ENCODE measurements at places on chromosomes 1 and 21.

DNA sequence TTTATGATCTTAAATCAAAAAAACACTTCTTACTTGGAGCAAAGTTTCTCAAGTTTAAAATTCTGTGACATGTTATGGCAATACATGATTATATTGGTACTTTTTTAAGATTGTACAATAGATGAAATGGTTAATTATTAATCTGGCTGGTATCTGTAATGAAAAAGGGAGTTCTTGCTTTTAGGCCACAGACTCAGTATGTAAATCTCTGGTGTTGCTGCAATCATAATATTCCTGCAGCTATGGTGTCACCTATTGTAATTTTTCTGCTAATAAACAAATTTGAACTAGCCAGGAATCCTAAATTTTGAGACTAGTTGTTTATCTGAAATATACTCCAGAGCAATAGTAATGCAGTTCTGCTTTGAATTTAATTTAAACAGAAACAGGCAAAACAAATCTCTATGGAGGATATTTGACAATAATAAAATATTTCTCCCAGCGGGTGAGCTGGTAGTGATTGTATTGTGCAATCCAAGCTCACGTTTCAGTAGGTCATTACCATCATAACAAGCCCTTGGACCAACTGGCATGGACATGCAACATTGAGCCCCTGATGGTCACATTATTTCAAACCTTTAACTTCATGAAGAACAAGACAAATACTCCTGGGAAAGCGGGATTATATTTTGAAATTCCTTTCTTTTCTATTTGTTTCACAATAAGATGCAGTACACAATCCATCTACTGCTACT lies 77.2 kb upstream of the USH2A start:
- DNase-seq, result no peak

DNA sequence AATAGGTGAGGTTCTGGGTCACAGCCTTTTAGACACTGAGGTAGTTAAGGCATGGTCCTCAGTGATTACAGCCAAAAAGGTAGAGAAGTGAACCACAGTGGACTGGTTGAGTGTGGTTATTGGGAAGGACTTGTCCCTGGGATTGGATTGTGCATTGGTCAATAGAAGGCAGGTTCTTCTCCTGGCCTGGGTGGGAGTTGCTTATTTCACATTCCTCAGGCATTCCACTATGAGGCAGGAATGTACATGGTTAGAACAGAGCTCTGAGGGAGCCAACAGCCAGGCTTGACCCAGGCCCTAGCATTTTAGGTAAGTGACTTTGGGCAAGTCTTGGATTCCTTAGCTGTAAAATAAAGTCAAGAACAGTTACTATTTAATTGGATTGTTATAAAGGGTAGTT lies 97.9 kb upstream of the MARK1 start:
- no peak for DNase-seq

GRCh38 chr1:73998348-73998959 lies 199.5 kb downstream of the LRRIQ3 start:
- DNase-seq, result no peak

DNA sequence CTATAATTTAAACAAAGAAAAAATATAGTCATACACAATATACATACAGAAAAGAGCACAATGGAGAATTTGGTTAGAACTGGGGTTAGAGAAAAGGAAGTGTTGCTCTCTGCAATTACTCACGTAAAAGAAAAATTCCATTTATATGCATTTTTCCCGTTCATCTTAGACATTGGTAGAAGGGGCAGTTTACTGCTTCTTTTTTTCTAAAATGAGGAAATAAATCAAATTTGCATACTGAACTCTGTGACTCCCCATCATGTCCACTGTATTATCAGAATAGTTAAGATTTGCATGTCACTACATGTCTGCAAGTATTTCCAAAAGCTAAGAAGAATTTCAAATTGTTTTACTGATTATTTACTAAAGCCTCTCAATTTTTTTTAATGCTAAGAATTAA lies 44.1 kb upstream of the C1orf105 start:
- no peak for DNase-seq

DNA sequence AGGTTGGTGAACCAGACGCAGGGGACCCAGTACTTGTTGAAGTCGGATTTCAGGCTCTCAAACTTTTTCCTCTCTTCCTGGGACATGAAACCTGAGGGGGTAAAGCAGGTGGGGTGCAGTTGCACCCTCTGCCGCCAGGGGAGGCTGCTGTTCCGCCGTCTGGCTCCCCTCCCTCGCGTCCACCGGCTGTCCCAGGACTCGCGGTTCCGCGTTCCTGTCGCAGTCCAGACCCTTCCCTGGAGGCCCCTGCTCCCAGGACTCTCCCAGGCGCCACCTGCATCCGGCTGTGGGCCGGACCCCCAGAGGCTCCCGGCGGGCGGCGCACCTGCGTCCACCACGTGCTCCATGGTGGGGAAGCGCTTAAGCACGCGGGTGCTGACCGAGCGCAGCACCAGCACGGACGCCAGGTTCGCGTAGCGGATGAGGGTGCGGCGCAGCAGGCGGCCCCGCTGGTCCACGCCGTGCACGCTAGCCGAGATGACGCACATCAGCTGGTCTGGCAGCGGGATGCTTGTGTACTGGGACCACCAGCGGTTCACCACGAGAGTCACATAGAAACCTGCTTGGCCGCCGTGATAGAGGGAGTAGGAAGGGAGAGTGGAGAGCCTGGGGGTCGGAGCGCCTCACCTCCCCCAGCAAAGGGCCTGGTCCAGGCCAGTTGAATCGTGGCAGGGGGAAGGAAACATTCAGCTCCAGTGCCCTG lies 1.7 kb downstream of the BEST4 start:
- DNase-seq, result peak; percentile 61

- no peak for DNase-seq
Measured at GRCh38 chr1:46558141-46558963, 6.9 kb upstream of the KNCN start.

GRCh38 chr1:5793516-5793915 lies 198.7 kb downstream of the NPHP4 start:
- no peak for DNase-seq

DNA sequence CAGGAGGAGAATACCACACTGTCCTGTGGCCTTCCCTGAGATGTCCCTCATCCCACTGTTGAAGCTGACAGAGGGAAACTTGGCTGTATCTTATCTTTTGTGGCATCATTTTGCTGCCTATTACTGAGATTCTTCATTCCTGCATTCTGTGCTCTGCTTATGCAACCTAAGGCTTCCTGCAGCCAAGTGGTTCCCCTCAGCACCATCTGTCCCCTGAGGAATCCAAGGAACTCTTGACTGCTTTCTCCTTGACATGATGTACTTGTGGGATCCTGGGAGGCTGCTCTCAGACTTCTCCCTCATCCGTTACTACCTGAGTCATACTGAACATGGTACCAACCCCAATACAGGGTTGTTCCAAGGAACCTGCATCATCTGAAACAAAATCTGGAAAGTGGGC lies 21.1 kb upstream of the RIMKLA start:
- DNase-seq, result no peak

- no peak for DNase-seq
Measured at GRCh38 chr1:242086093-242086492, 87.2 kb upstream of the MAP1LC3C start.

DNA sequence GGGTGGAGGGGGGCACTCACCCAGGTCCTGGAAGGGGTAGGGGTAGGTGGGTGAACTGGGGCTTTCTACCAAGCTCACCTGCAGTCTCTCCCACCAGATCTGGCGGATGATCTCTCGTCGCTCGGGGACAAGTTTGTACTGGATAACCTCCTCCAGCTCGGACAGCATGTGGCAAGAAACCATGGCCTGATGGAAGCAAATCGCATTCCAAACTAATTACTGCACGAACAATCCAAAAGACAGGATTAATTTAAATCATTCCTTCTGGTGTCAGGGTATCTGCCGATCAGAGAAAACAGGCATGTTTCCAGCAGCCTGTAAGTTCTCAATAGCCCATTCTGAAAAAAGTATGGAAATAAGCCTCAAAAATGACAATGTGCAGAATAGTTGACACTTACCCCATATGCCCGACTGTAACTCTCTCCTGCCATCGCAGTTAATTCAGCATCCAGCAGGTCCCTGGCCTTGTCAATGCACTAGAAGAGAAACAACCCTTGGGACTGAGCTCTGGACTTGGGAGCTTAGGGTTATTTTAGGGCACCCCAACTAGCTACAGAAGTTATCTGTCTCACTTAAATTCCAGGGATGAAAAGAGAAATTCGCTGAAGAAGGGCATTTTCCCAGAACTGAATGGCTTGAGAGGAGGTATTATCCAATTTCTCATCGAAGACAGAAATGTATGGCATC lies 44.4 kb upstream of the ANGPTL7 start:
- no peak for DNase-seq

- DNase-seq, result no peak
Measured at GRCh38 chr1:167854184-167854583, 59.8 kb downstream of the ADCY10 start.

GRCh38 chr1:233326319-233326718 lies 1.2 kb upstream of the MAP3K21 start:
- no peak for DNase-seq

DNA sequence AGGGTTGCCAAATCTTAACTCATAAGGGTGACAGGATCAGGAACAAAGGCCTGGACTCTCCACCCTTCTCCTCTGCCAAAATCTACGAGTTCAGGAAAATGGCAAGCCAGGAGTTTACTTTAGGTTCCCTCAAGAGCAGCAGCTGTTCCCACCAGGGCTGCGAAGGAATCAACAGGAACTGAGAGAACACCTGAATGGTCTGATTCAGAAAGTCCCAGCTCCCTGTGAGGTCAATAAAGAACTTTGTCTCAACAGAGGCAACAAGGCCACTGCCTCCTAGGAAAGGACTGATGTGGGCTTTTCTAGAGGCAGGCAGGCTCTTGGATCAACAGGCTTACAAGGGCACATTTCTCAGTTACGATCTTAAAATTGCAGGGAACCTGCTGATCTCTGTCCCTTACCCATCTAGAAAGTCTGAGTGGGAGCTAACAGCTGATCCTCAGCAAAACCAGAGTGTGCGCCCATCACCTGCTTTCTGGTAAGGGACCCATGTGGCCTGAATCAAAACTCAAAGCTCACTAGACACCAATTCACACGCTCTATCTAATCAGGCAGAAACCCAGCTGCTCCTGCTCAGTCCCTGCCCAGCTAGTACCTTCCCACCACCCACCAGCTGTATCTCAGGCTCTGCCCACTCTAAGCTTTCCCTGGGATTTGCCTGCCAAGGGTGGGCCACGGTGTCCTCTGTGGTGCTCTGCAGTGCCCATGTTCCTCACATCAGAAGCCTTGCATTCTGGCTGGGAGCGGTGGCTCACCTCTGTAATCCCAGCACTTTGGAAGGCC lies 83.1 kb downstream of the CAPZB start:
- DNase-seq, result no peak

DNA sequence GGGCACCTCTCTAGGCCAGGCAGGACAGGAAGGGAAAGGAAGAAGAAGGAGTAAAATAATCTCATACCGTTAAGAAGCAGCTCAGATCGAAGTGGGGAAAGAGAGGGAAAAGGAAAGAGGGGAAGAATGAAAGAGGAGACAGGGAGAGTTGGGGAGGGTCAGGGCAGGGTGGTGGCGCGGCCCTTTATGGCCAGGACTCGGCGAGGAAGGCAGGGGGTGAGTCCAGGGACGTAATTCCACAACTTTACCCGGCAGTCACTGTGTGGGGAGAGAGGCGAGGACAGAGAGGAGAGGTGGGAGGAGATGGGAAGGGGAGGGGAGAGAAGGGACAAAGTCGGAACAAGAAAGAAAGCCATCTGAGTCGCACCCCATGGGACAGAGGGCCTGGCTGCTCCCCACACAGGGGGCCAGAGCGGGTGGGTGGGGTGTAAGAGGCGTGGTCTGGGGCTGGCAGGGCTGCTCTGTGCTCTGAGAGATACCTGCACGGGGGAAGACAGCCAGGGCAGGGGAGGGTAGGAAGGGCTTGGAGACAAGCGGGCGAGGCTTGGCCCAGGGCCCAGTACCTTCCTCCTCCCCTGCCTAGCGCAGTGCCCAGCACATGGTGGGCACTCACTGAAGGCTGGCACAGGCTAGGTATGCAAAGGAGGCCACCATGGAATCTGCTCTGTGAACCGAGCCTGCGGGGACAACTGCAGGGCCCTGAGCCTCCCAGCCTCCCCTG lies 49.4 kb downstream of the KIF21B start:
- DNase-seq, result no peak

GRCh38 chr1:39395357-39395831 lies 96.0 kb upstream of the BMP8A start:
- no peak for DNase-seq

GRCh38 chr1:116982319-116983004 lies 19.1 kb upstream of the CD101 start:
- no peak for DNase-seq

DNA sequence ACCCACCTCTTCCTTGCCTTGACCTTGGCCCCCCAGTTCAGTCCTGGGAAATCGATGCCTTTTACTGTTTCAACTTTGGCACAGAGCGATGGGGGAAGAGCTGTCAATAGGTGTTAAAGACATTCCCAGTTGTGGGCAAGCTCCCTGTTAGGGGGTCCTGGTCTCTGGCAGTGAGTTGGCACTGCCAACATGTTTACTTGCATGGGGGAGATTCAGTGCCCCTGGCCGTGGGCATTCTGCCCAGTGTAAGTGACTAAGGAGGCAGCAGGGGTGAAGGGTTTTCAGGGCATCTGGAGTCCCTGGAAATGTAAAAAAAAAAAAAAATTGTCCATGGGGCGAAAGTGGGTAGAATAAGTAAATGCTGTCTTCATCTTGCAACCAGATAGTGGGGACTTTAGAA lies 407.0 kb downstream of the PTPRU start:
- DNase-seq, result no peak

DNA sequence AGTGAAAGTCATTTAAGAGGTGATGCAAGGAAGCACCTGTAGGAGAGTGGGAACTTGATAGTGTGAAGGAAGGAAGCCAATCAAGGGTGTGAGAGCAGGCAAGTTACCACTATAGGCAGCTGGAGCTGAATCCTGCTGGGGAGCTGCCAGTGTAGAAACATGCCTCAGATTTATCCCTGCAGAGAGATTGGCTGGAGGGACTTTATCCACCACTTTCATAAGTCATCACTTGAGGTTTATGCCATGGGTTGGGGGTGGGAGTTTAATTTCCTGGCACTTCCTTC lies 443.6 kb downstream of the PLPP3 start:
- DNase-seq, result no peak

GRCh38 chr1:206836111-206836510 lies 29.3 kb upstream of the IL20 start:
- no peak for DNase-seq

DNA sequence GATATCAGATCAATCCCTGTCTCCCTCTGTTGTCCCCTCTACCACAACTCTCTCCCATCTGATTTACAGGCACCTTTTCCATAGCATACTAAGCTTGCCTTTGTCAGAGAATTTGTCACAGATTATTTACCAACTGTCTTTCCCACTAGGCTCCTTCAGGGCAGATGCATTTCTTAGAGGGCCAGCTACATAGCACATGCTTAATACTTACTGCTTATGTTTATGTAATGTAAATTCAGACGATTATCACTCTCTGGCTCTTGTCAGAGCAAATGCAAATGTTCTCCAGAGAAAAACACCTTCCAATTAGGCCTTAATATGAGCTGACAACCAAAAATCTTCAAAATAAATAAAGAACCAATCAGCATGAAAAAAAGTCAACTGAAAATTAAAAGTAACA lies 15.3 kb upstream of the RABGGTB start:
- DNase-seq, result no peak

All from stimulated activated CD4-positive, alpha-beta T cell treated with anti-CD3 and anti-CD28 coated beads, Interleukin-1b, Interleukin-23, amount 100 ng/mL, for 1 hour (primary cell).